ENCODE measurements at places on chromosomes 7 and 10. TPM values are rescaled to one million over a fixed set of nuclear protein-coding genes. Genes with fewer than 3 reads are reported as not detected.

The ASAH2 gene
- total RNA-seq = 3.1 TPM

The GJD4 gene
- not detected for total RNA-seq

The HABP2 gene
- total RNA-seq = not detected

DNA sequence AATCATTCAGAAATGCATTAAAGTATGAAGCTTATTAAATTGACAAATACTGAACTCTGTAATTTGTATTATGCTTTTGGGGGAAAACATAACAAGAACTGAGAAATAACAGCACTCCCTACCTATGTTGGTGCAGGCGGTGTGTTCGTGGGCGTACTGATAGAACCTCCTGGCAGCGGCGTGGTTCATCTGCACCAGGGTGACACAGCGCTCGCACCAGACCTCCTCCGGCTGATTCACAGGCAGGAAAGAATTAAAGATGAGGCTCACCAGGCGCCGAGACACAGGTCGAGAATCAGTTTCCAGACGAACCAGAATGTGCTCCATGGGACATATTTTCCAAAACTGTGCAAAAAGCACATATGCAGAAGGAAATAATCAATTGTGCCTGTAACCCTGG, 40.2 kb downstream of the NCAPG2 start:
- no peaks in the 10 kb centered on the region for H3K27me3 ChIP-seq
- ATAC-seq = peak; percentile 76
- peak overlapping the region; percentile 77 for H3K4me3 ChIP-seq
- peaks cover 70% of the 10 kb centered on the region for H3K36me3 ChIP-seq

The VWDE gene
- total RNA-seq = 6.1 TPM
